Tibial nerve (tissue), 4 donors: ENCODE measurements at places on chromosomes 16 and 17. TPM values are rescaled to one million over a fixed set of nuclear protein-coding genes. Genes with fewer than 3 reads are reported as not detected.
A peak's percentile ranks its signal among the peaks of the same experiment; 100 is the strongest.

DNA sequence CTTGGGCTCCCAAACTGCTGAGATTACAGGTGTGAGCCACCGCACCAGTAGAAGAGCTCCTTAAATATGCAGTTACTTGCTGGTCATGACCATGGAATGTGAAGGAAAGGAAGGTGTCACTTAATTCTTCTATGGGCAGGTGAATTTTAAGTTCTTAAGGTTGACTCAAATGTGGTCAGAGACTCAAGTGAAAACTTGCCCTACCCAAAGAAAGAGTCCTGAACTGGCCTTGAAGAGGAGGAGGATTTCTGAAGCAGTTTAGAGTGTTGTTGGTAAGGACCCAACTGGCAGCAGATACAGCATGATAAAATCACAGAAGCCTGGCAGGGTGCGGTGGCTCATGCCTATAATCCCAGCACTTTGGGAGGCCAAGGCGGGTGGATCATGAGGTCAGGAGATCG lies 29.4 kb downstream of the CHD9 start:
- peak overlapping the region; percentile 91 for H3K27ac ChIP-seq
- DNase-seq: peak; percentile 48

DNA sequence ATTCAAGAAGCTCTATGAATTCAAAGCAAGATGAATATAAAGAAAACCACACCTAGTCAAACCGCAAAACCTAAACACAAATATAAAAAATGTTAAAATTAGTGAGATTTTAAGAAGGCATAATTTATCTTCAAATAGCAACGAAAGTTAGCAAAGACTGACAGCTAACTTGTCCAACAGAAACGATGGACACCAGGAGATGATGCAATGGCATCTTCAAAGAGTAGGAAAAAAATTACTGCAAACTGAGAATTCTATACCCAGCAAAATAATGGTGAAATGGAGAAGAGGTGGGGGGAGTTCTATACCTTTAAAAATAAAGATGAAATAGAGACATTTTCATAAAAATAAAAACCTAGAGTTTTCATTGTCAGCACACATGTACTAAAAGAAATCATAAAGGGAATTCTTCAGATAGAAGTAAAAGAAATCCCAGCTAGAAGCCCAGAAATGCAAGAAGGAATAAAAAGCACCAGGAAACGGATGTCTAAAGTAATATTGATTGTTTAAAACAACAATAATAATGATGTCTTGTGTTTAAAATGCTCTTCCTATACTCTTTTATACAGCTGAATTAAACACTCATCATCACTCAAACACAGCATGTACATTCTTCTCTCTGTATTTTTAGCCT lies 24.6 kb upstream of the TANC2 start:
- H3K36me3 ChIP-seq: no peaks in the 10 kb centered on the region
- H3K27ac ChIP-seq: no peak overlapping the region
- H3K27me3 ChIP-seq: no peaks in the 10 kb centered on the region

DNA sequence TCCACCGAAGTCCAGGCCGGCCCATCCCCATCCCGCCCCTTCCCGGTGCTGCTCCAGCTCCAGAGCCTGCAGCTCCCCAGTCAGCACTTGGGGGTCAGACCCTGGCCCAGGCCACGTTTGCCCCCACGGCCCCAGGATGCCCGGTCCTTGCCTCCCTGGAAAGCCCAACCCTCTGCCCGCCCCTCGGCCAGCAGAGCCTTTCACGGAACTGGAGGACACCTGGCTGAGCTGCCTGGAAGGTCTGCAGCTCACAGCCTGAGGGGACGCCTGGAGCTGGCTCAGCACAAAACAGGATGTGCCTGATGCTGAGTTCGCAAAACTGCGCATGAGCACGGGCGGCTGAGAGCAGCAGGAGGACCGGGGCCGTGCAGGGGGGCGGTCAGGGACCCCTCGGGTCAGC lies 29.7 kb upstream of the SSTR5 start:
- no peak overlapping the region for H3K4me3 ChIP-seq
- no peaks in the 10 kb centered on the region for H3K27me3 ChIP-seq
- no peak for DNase-seq
- peaks cover 25% of the 10 kb centered on the region for H3K4me1 ChIP-seq
- no peaks in the 10 kb centered on the region for H3K36me3 ChIP-seq

DNA sequence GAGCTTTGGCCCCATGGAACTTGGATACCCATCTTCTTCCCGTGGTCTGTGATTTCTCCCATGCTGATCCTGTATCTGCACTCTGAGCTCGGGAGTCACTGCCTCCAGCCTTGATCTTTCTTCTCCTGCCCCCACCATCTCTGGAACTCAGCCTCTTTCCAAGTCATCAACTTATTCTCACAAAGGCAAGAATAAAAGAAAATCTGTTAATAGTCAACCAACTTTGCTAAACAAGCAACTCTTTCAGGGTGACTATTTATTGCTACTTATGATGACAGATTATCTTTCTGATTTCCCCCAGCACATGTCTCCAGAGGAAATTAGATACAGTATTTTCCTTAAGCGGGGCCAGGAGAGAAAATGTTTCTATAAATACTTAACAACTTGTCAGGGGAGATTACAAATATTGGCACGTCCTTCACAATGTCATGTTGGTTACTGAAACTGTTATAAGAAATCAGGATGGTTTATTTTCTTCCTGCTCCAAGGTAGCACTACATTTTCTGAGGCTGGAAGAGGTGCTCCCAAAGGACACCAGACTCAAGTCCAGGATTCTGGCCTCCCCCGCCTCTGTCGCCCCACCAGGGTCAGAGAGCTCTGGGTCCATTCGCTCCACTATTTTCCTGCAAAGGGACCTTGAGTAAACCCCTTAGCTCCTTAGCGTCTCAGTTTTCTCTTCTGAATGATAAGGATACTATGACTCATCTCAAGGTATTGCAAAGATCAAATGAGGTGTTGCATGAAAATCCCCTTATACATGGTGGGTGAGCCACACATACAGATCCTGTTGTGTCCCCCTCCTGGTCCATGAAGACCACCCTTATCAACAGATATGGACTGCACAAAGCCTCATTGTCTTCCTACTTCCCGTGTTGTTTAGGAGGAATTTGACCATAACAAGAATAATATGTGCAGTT lies 205.2 kb upstream of the WSCD1 start:
- H3K4me1 ChIP-seq: no peaks in the 10 kb centered on the region
- H3K27me3 ChIP-seq: no peaks in the 10 kb centered on the region
- no peaks in the 10 kb centered on the region for H3K36me3 ChIP-seq
- H3K27ac ChIP-seq: no peak overlapping the region
- DNase-seq: no peak

- no peaks in the 10 kb centered on the region for H3K36me3 ChIP-seq
- peak overlapping the region; percentile 66 for H3K27ac ChIP-seq
- H3K4me1 ChIP-seq: peaks cover 22% of the 10 kb centered on the region
- H3K27me3 ChIP-seq: no peaks in the 10 kb centered on the region
- no peak for DNase-seq
Observed at GRCh38 chr17:66542129-66542966, 239.9 kb downstream of the PRKCA start.

GRCh38 chr17:70613681-70614080 lies 444.3 kb downstream of the KCNJ2 start:
- H3K36me3 ChIP-seq: no peaks in the 10 kb centered on the region
- no peaks in the 10 kb centered on the region for H3K4me1 ChIP-seq
- no peak for DNase-seq
- H3K27me3 ChIP-seq: no peaks in the 10 kb centered on the region
- no peak overlapping the region for H3K4me3 ChIP-seq
- H3K27ac ChIP-seq: no peak overlapping the region

- DNase-seq: no peak
- peaks cover 5% of the 10 kb centered on the region for H3K36me3 ChIP-seq
- H3K4me1 ChIP-seq: no peaks in the 10 kb centered on the region
Observed at GRCh38 chr16:89522287-89522686, 14.1 kb downstream of the SPG7 start.

- H3K4me3 ChIP-seq: no peak overlapping the region
- peaks cover under 1% of the 10 kb centered on the region for H3K36me3 ChIP-seq
- no peak overlapping the region for H3K27ac ChIP-seq
- H3K4me1 ChIP-seq: peaks cover 7% of the 10 kb centered on the region
Observed at GRCh38 chr16:87314990-87315420, 2.2 kb downstream of the C16orf95 start.

DNA sequence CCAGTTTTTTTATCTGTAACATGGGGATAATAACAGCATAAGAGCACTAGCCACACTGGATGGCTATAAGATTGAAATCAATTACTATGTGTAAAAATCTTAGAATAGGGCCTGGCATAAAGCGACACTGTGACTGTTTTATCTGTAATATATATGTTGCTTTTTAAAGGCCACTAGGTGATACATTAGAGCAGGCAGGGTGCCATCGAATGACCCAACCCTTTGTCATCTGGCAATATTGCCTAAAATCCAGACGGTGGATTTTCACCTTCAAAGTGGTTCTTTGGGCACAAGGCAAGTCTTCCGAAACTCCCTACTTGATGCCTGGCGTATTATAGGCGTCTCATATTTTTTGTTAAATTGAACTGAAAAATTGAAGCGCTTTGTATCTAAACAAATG lies 69.1 kb downstream of the PRKCA start:
- H3K27me3 ChIP-seq: no peaks in the 10 kb centered on the region
- H3K4me3 ChIP-seq: no peak overlapping the region
- no peaks in the 10 kb centered on the region for H3K36me3 ChIP-seq
- no peak for DNase-seq
- H3K27ac ChIP-seq: no peak overlapping the region

Gene PITPNM3
- 3.1 TPM for total RNA-seq

Gene ARHGAP44
- 2.4 TPM for total RNA-seq

Gene LPO
- total RNA-seq: not detected

Gene MMP2
- total RNA-seq: 153 TPM

Gene DECR2
- 68.4 TPM for total RNA-seq

Gene KRTAP16-1
- not detected for total RNA-seq

Gene GP2
- total RNA-seq: 2.4 TPM

Gene PERCC1
- total RNA-seq: not detected

Gene CACNA1G
- total RNA-seq: 0.21 TPM

Gene KCNJ18
- not detected for total RNA-seq

Gene TMC7
- 5.2 TPM for total RNA-seq

Gene MPP2
- 4.2 TPM for total RNA-seq
